ENCODE measurements at places on chromosomes 5 and 9. TPM values are rescaled to one million over a fixed set of nuclear protein-coding genes. Genes with fewer than 3 reads are reported as not detected.

Gene DIPK1B
- not detected for total RNA-seq

- peaks cover 6% of the 10 kb centered on the region for H3K36me3 ChIP-seq
- H3K4me3 ChIP-seq = peak overlapping the region; percentile 77
- peak overlapping the region; percentile 88 for H3K27ac ChIP-seq
- DNase-seq = peak; percentile 92
- peaks cover 36% of the 10 kb centered on the region for H3K4me1 ChIP-seq
- no peaks in the 10 kb centered on the region for H3K27me3 ChIP-seq
Measured at GRCh38 chr9:129497005-129497812, 123.7 kb downstream of the C9orf50 start.

- H3K27ac ChIP-seq = no peak overlapping the region
- no peak for DNase-seq
- no peaks in the 10 kb centered on the region for H3K27me3 ChIP-seq
- no peaks in the 10 kb centered on the region for H3K4me1 ChIP-seq
Measured at GRCh38 chr9:2469681-2470221, 151.8 kb upstream of the VLDLR start.

DNA sequence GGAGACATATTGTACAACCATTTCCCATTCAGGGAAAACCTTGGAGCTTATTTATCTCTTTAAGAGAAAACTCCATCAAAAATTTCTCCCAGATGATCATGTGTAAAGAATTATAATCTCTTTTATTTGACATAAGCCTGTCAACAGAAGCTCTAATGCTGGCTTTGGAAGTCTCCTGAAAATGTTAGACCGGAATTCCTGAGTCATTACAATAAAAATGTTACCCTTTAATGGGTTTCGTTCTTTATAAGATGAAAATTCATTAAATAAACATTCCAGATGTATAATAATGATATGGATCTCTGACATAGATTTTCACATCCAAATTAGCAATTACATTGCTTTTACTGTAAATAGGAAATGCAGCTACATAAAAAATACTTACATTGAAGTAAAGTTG lies 1036.4 kb downstream of the EFNA5 start:
- H3K36me3 ChIP-seq = no peaks in the 10 kb centered on the region
- DNase-seq = no peak
- H3K4me1 ChIP-seq = no peaks in the 10 kb centered on the region
- no peak overlapping the region for H3K4me3 ChIP-seq
- H3K27me3 ChIP-seq = no peaks in the 10 kb centered on the region

- no peak overlapping the region for H3K4me3 ChIP-seq
- H3K27ac ChIP-seq = no peak overlapping the region
Measured at GRCh38 chr5:21774801-21775200, 1078.3 kb downstream of the CDH12 start.

Gene FSTL4
- total RNA-seq = not detected

DNA sequence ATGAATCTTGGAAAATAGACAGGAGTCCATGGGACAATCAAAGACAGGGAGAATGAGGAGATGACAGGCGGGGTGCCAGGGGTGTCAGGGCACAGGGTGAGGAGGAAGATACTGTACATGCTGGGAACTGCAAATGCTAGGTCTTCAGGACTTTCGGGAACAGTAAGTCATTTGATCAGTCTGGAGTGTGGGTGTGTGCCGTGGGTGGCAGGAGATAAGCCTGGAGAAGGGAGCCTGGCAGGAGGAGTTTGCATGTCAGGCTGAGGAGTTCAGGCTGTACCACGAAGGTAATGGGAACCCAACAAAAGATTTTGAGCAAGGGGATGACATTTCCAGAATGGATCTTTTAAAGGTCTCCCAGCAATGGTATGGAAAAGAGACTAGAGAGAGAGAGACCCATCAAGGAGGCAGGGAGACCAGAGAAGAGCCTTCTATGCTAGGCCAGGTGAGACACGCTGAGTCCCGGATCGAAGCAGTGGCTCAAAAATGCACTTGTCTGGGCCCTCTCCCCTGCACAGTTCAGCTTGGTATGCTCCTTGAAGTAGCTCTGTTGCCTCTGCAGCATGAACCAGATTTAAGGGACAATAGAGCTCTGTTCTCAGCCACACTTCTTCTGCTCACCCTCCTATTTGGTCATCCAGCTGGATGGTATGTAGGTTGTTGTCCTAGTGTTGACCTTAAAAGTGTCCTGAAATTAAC lies 77.0 kb upstream of the FER start:
- H3K4me1 ChIP-seq = no peaks in the 10 kb centered on the region
- DNase-seq = no peak
- peaks cover 6% of the 10 kb centered on the region for H3K27me3 ChIP-seq
- H3K36me3 ChIP-seq = no peaks in the 10 kb centered on the region

- H3K4me1 ChIP-seq = no peaks in the 10 kb centered on the region
- no peak overlapping the region for H3K27ac ChIP-seq
- H3K36me3 ChIP-seq = no peaks in the 10 kb centered on the region
- no peak overlapping the region for H3K4me3 ChIP-seq
Measured at GRCh38 chr9:92432350-92432749, 8.1 kb upstream of the OMD start.

DNA sequence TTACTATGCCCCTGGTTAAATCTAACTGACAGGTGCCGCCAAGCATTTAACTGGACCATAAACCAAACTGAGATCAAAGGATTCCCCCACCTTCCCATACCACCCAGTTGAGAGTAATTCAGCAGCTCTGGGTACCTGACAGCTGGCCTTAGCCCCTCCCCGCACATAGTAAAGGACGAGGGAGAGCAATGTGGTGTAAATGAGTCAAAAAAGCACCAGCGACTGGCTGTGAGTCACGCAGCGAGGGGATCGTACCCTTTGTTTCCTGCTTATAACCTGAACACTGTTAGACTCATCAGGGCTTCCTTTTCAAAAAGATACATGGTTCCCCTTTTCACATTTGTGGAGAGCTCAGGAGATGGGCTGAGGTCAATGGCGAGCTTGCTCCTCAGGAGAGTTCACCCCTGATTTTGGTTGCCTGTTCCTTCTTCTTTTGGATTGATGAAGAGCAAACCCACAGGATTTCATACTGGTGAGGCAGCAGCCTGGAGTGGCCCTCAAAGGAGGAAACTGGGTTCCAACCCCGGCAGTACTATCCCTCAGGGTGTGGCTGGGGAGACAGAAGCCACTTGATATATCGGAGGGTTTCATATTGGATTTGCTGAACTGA lies 71.5 kb downstream of the ANKRD33B start:
- H3K27ac ChIP-seq = no peak overlapping the region
- no peak overlapping the region for H3K4me3 ChIP-seq
- peak; percentile 91 for DNase-seq
- no peaks in the 10 kb centered on the region for H3K36me3 ChIP-seq
- H3K27me3 ChIP-seq = no peaks in the 10 kb centered on the region
- peaks cover 15% of the 10 kb centered on the region for H3K4me1 ChIP-seq

DNA sequence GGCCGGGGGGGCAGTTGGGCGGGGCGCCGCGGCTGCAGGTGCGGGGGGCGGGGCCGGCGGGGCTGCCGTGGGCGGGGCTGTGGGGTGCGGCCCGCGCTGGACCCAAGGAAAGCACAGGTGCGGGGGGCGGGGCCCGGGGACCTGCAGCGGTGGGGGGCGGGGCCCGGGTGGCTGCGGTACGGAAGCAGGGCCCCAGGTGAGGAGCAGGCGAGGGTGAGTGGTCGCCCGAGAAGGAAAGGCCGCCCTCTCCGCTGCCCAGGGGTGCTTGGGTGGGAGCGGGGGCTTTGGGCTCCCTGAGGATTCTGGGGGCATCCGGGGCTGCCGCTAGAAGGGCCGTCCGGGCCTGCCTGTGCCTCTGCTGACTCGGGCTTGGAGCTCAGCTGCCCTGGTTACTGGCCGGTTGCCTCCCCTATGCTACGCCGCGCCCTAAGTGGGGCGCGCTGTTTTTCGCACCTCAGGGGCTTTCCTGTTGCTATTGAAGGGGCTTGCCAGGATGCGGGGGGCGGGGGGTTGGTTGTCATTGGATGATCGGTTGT lies 767 bp downstream of the RALGPS1 start:
- no peak for DNase-seq
- no peaks in the 10 kb centered on the region for H3K36me3 ChIP-seq
- no peak overlapping the region for H3K27ac ChIP-seq
- peak overlapping the region; percentile 19 for H3K4me3 ChIP-seq

GRCh38 chr5:3595006-3595961 lies at the start of gene IRX1:
TSS of gene IRX1 (plus strand) at chr5:3595832. CDS start at chr5:3596106, 274 bp downstream.
- no peaks in the 10 kb centered on the region for H3K4me1 ChIP-seq
- H3K4me3 ChIP-seq = peak within 1 kb of the TSS; percentile 49
- H3K36me3 ChIP-seq = no peaks in the 10 kb centered on the region

DNA sequence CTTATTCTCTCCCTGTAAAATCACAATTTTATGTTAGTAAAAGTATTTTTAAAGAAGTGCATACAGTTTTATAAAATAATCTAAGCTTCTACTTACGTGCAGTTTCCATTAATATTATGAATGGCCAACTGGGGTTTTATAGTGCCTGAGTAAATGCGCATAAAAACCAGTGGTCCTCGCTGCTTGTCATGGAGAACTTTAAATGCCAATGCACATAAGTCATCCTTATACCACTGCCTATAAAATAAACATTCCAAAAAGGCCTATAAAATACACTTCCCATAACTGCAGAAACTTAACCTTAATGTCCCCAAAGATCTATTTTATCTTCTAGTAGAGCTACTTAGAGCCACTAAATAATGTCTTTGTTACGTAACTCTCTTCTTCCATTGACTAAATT lies 28.5 kb downstream of the GFM2 start:
- no peaks in the 10 kb centered on the region for H3K4me1 ChIP-seq
- peaks cover 41% of the 10 kb centered on the region for H3K36me3 ChIP-seq
- no peak for DNase-seq
- H3K4me3 ChIP-seq = no peak overlapping the region
- no peaks in the 10 kb centered on the region for H3K27me3 ChIP-seq

Gene PCDHB11
- 1.1 TPM for total RNA-seq

Gene MFAP3
- 90.1 TPM for total RNA-seq
